ENCODE measurements at places on chromosomes 6 and 20.

GRCh38 chr20:55054453-55054852 is 579.1 kb downstream of the DOK5 start:
- DNase-seq, result peak; percentile 63

- DNase-seq, result no peak
These were observed 11.6 kb upstream of the VNN1 start for GRCh38 chr6:132725471-132725870.

GRCh38 chr6:35419417-35419816 is 32.7 kb upstream of the FANCE start:
- DNase-seq, result no peak

DNA sequence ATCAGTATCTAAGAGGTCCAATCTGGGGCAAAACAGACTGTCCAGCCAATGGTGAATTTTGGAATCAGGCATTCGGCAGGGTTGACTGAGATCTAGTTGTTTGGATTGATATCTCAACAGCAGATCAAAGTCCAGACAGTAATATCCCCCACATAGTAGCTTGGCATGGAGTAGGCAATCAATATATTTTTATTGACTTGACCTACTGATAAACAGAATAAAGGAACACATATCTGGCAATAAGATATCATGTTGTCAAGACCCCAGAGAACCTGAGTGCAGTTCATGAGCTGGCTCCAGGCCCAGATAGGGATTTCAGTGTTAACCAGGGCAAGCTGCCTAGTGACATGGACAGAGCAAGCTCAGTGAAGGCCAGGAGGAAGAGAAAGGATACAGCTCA is 34.4 kb downstream of the TNFAIP3 start:
- DNase-seq, result no peak

GRCh38 chr6:127148511-127148910 is 30.0 kb downstream of the RSPO3 start:
- no peak for DNase-seq

GRCh38 chr6:156992020-156992804 is 215.0 kb downstream of the ARID1B start:
- no peak for DNase-seq

DNA sequence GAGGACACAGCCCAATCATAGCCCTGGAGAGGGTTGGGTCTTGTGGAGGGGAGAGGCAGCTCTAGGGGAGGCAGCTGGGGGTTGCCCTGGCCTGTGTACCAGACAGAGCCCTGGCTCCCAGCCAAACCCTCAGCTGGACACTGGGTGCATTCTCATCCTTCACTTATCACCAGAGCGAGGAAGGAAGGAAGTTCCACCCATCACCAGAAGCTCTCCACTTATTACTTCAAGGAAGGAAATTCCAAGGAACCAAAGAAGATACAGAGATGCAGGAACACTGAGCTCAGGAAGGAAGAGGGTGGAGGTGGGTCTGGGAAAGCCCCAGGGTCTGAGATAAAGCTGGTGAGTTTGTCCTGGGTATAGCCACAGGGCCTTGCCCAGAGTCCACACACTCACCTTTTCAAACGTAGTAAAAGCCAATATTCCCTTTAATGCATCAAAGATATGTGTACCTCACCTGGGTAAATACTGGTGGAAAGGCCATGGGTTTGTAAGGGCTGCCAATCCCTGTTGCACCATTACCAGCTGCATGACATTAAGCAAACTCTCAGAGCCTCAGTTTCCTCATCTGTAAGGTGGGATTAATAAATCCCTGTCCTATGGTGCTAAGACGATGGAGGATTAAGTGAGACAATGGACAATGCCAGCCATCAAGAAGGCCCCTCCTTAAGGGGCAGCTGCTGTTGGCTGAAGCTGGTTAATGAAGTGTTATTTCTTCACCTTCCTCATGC is 109.7 kb upstream of the NAA20 start:
- DNase-seq, result no peak

DNA sequence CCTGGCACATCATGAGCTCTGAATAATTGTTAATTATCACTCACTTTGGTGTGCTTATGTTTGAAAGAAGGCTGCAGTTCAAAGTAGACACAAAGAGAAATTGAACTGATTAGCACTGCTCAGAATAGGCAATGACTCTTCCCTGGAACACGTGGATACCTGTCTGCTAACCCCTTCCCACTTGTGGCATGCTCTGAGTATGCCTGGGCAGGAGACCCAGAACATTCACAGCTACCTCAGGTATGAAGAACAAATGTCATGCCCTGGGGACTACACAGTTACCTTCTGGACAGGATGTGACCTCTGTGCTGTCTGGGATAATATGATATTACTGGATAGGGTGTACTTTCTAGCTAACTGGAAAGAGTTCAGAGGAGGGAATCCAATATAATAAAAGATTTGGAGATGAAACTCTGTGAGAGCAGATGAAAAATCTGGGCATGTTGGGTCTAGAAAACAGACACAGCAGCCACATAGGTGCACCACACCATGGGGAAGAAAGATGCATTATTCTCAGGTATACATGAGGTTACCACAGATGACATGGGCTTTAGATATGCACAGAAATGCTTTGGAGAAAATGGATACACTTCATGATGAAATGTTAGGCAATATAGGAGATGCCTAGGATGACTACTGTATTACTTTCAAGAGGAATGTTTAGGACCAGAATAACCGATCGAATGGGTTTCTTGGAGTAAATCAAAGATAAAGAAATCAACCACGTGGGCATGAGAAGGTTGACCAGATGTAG is 324.2 kb upstream of the PREP start:
- DNase-seq, result no peak

GRCh38 chr6:132209351-132209750 is 191.9 kb downstream of the MOXD1 start:
- no peak for DNase-seq

- no peak for DNase-seq
These were observed 4.8 kb downstream of the NFYA start for GRCh38 chr6:41077536-41077935.

DNA sequence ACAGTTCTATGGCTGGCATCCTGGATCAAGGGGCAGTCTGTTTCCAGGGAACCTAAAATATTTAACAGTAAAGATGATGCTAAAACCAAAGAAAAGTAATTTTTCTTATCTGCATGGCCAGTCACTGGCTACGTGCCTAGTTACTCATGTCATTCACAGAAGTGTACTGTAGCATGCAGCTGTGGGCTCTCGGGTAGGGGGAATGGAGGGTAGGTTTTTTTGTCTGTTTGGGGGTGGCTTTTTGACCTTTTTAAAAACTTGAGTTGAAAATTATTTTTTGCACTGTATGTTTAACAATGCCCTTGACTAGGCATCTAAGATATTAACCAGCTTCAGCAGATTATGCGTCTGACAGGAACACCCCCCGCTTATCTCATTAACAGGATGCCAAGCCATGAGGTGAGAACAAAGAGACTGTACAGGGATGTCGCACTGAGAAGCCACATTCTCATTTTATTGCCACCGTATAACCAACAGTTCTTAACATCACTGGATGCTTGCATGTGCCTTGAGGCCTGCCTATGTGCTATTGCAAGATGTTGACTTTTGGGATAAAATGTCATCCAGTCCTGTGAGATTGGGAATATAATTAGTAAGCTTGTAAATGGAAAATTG is 30.3 kb upstream of the MAPK13 start:
- no peak for DNase-seq

GRCh38 chr20:10453241-10453640 is 18.1 kb downstream of the SLX4IP start:
- DNase-seq, result no peak

DNA sequence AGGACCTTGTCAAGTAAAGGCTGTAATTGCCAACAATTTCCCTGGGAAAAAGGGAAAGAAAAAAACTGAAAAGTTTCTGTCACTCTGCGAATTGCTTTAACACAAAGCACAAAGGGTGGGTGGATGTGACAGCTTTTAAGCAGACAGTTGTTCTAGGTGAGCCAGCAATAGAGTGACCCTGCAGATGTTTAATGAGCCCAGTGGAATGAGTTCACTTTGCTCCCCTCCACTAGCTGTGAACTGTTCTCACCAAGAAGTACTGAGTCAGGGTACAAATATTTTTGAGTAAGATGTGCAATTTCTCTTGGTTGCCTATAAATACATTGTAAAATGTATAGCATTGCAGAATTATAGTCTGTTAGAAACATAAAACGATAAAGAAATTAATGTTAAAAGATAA is 26.2 kb upstream of the LRRC1 start:
- DNase-seq, result no peak

- DNase-seq, result no peak
These were observed 27.2 kb downstream of the DIDO1 start for GRCh38 chr20:62898970-62899632.

DNA sequence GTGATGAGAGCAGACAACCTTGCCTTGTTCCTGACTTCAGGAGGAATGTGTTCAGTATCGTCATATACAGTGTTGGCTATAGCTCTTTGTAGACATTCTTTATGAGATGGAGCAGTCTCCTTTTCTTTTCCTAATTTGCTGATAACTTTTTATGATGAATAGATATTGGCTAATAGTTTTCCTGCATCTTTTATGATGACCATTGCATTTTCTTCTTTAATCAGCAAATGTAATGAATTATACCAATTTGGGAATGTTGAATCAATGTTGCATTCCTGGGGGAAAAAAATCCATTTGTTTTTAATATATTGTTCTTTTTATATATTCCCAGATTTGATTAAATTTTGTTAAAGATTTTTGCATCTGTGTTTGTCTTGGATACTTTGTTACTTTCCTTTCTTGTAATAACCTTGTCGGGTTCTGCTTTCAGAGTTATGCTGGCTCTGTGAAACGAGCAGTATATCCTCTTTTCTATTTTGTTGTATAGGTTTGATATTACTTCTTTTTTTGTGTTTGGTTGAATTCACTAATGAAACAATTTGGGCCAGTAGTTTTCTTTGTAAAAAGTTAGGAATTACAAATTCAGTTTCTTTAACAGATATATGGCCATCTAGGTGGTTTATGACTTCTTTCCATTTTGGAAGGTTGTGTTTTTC is 23.9 kb downstream of the KDM1B start:
- no peak for DNase-seq

DNA sequence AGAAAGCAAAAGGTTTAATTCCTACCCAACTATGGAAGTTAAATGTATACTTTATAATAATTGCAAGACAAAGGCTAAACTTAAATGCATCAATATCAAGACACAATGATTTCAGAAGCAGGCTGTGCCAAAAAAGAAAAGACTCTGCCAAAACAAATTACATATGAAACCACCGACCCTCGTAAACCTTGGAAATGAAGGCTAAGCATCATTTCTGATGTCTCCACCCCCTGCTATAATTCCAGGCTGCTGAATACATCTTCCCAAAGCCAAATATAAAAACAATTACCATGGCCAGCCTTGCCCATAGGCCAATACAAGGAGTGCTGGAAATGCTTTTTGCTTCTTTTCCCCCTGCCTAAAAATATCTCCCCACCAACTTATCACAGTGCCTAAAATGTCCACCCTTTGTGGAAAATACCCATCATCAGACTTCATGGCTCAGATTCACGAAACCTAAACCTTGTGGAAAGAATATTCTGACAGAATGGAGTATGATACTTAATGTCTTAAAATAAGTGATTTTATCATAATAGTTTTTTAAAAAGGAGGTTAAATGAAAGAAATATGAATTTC is 37.4 kb downstream of the RCAN2 start:
- no peak for DNase-seq

- no peak for DNase-seq
These were observed 1.1 kb upstream of the MBOAT1 start for GRCh38 chr6:20213271-20213798.

All from kidney glomerular epithelial cell (primary cell).